ENCODE measurements at places on chromosomes 4 and X.

GRCh38 chrX:33128048-33128805 lies 83.1 kb downstream of the DMD start:
- DNase-seq: no peak

DNA sequence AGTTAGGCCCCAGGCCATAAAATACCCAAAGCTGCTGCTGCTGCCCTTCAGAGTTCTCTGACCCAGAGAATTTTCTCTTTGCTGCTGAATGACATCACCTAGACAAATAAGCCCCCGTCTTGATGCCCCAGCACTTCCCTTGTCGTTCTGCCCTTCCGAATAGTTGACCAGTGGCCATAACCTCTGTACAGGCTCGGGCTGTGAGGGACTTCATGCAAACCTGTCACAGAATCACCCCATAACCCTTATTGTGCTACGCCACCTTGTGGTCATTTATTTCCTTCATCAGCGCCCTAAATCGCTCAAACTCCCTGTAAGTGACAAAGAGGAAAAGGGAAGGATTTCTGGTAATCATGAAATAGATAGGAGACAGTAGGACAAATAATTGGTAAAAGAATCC lies 18.8 kb downstream of the SPACA5 start:
- DNase-seq: no peak

GRCh38 chrX:101417981-101418841 lies 10.2 kb downstream of the HNRNPH2 start:
- no peak for DNase-seq

GRCh38 chrX:148542481-148543255 lies 42.3 kb downstream of the AFF2 start:
- DNase-seq: no peak

Measured in activated T-helper 1 cell treated with Interleukin-2 at 50 U/mL for 16 hours (primary cell).